SW480 (cell line): ENCODE measurements at places on chromosomes 4 and X.

GRCh38 chrX:3346501-3347259 is at the start of gene MXRA5:
Gene MXRA5 (minus strand): TSS chrX:3346652. CDS start chrX:3343833, 2,819 bp downstream.
- no peak for DNase-seq

- no peak for DNase-seq
Measured at GRCh38 chrX:49160908-49161307, 1.6 kb upstream of the MAGIX start.

GRCh38 chrX:65574356-65574755 is 39.8 kb upstream of the LAS1L start:
- no peak for DNase-seq

DNA sequence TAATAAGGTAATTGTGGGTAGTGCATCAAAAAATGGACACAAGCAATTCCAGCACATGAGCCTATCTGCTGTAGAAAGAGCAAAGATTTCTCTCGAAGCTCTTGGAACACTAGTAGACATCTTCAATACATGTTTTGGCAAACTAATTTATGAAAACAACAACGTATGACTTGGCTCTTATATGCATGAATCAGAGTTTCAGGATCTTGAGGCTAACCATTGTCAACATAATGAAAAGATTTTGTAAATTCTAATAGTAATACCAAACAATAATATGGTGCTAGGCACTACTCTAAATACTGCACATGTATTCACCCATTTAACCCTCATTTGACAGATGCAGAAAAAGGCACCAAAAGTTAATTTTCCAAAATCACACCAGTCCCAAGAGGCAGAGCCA is 25.1 kb upstream of the ANKRD50 start:
- DNase-seq: no peak

DNA sequence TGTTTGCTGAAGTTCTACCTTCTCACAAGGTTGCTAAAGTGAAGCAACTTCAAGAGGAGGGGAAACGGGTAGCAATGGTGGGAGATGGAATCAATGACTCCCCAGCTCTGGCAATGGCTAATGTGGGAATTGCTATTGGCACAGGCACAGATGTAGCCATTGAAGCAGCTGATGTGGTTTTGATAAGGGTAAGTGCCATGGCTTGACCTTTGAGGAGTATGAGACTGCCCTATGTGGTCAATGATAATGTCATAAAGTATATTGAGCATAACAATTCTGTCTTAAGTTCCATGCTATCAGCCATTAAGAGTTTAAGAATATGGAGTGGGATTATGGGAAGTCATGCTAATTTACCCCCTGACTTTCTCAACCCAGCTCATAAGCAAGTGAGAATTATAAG is 61.4 kb upstream of the PGK1 start:
- no peak for DNase-seq
